A549 treated with CORT108297 at 1 μM for 4 hours (cell line): ENCODE measurements at places on chromosomes 12 and 14. TPM values are rescaled to one million over a fixed set of nuclear protein-coding genes. Genes with fewer than 3 reads are reported as not detected.

HPD gene
- 0.72 to 1.8 TPM (median 1.6 TPM) in 5 replicates for total RNA-seq

RAB5B gene
- total RNA-seq = 27.1 to 36.8 TPM (median 34.3 TPM) in 5 replicates

AICDA gene
- total RNA-seq = 0.05 to 0.13 TPM (median 0.11 TPM) in 4 of 5 replicates, not detected in the other

APOF gene
- total RNA-seq = not detected in 5 replicates

NYNRIN gene
- 0.15 to 0.25 TPM (median 0.21 TPM) in 5 replicates for total RNA-seq

SCNN1A gene
- 10.8 to 15.6 TPM (median 14.9 TPM) in 5 replicates for total RNA-seq

KLRF1 gene
- total RNA-seq = not detected in 5 replicates

TRHDE gene
- 0.05 to 0.23 TPM (median 0.10 TPM) in 5 replicates for total RNA-seq

EML1 gene
- 38.0 to 44.9 TPM (median 43.2 TPM) in 5 replicates for total RNA-seq

CPNE6 gene
- total RNA-seq = 0.05 TPM in 1 of 5 replicates, not detected in the others

DTD2 gene
- 15.5 to 20.7 TPM (median 17.7 TPM) in 5 replicates for total RNA-seq

INHBC gene
- 0.05 to 0.08 TPM in 2 of 5 replicates, not detected in the others for total RNA-seq

CSRP2 gene
- total RNA-seq = 20.3 to 23.1 TPM (median 20.6 TPM) in 5 replicates

NUAK1 gene
- total RNA-seq = 8.8 to 11.0 TPM (median 10.3 TPM) in 5 replicates

KCNC2 gene
- total RNA-seq = not detected in 5 replicates
